Stimulated activated CD4-positive, alpha-beta T cell treated with anti-CD3 and anti-CD28 coated beads, Interleukin-12 subunit alpha, Interleukin-12 subunit beta, amount 100 ng/mL, for 48 hours (primary cell): ENCODE measurements at places on chromosomes 5 and 9.

DNA sequence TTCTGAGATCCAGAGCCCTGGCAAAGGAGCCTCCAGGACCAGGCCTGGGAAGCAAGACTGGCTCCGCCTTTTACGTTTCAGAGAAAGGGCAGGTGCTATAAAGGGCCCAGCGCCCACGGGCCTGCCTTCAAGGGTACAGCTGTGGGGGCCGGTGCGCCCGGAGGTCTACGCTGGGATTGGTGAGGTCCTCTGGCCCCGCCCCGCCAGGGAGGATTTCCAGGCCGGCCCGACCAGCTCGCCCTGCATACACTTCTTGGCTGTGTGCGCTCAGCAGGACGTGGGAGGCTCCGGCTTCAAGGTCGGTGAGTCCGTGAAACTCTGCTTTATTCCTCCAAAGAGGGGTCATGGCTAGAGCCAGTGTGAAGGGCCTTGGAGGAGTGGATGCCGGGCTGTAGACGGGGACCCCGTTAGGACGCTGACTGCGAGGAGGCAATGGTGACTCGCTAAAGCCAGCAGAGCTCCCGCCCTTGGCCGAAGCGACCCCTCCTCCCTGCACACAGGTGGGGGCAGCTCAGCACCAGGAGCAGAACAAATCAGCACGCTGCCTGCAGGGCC, at the start of gene CKMT2:
CKMT2 (plus strand) TSS at position 243 of the 555 bp plus-strand sequence. CDS start 17,811 bp downstream, outside the sequence.
- no peak for DNase-seq

DNA sequence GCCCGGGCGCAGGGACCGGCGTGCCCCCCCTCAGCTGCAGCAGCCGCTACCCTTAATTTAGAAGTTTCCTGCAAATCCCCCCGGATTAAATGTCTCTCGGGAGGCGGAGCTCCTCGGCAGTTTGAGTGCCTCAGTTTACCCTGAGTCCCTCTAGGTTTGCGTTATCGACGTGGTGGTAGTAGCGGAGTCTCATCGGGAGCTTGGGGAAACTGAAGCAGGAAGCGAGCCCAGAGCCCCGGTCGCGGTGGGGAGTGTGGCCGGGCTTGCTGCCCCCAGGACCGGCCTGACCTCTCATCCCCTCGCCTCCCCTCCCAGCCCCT, 529 bp upstream of the TPM2 start:
- no peak for DNase-seq

DNA sequence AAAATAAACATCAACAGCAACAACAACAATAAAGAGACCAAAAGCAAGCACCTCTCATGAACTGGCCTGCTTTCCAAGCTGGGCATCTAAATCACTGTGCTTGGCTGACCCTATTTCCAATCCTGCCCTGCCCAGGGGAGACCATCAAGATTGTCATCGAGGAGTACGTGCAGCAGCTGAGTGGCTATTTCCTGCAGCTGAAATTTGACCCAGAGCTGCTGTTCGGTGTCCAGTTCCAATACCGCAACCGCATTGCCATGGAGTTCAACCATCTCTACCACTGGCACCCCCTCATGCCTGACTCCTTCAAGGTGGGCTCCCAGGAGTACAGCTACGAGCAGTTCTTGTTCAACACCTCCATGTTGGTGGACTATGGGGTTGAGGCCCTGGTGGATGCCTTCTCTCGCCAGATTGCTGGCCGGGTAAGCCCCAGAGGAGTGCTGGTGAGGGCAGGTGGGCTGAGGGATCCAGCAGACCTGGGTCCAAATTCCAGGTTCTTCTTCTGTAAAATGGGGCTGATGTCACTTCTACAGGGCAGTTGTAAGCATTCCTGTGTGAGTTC, 15.6 kb downstream of the PTGS1 start:
- DNase-seq, result no peak

DNA sequence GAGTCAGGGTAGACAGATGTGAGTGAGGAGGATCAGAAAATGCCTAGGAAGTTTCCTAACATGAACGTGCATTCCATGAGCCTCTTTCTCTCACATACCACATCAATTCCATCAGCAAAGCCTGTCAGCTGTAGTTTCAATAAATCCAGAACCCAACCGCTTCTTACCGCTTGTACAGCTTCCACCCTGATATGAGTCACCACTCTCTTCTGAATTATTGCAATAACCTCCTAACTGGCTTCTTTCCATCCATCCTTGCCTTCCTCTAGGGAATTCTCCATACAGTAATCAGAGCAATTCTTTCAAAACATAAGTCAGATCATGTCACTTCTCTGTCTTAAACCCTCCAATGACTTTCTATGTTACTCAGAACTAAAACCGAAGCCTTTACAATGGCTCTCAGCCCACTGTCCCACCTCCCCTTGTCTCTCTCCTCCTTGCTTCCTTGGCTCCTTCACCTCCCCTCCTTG, 8.1 kb upstream of the RAD23B start:
- DNase-seq, result no peak

- no peak for DNase-seq
Measured at GRCh38 chr9:136075134-136075841, 19.8 kb downstream of the NACC2 start.

DNA sequence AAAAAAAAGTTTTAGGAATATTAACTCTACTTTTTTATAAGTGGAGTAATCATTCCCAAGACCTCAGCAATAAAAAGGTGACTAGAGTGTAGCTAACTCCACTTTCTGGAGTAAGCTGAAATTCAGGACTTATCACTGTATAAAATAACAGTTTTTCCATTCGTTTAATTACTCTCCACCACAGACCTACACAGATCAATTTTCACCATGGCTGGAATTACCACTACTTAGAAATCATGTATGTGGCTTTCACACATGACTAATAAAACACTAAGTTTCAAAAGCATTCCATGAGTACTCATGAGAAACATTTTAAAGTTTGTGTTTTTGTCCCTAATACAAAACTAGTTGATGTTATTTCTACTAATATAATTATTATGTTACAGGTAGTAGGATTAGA, 9.9 kb downstream of the PLPP1 start:
- no peak for DNase-seq

DNA sequence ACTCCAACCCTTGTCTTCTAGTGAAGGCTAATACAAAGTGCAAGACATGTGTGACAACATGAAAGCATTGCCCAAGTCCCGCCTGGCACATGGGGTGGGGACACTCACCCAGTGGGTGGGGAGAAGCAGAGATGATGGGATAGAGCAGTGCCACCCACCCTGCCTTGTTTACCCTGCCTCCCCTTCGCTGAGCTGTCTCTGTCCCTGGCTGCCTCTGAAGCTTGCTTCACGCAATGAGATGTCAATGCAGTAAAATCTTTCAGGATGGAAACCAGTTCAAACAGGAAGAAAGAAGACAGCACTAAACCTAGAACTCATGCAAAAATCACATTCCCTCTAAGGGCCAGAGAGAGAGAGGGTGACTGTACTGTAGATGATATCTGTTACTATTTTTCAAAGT, 148.0 kb downstream of the INSYN2B start:
- no peak for DNase-seq

GRCh38 chr5:146698651-146699050, 179.9 kb downstream of the PPP2R2B start:
- DNase-seq, result no peak

- no peak for DNase-seq
Measured at GRCh38 chr9:136858452-136858843, 6.3 kb downstream of the MAMDC4 start.

DNA sequence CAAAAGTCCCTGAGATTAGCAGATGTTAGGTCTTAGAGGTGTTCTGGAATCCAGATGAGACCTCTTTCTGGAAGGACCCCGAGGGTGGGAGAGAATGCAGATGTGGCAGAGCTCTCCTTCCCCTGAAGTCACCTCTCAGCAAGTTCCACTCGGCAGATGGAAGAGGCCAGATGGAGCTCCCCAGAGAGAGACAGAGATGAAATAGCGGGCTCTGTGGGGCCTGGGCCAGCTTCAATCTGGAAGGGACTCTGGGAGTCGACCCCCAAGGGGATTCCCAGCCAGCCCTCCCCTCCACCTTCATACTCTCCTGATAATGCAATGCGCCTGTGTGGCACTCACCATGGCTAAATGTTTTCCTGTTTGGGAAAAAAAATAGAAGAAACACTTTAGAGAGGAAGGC, 60.2 kb downstream of the WNK2 start:
- no peak for DNase-seq

- DNase-seq, result peak; percentile 29
Measured at GRCh38 chr9:113155911-113156588, 5.2 kb downstream of the SLC31A2 start.

DNA sequence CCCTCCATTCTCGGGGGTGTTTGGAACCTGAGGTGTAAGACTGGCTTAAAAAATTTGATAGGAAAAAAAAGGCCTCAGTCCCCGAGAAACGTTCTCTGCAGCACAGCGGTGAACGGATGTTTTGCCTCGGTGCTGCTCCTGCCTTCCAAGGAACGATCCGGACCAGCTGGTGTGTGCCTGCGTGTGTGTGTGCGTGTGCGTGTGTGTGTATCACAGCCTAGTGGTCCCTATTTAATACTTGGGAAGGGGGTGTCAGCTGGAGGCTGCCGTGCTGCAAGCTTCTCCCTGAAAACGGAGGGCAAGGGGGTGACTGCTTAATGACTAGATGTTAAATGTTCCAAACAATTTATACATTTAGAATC, 76.9 kb downstream of the LHX2 start:
- no peak for DNase-seq

- no peak for DNase-seq
Measured at GRCh38 chr5:76794871-76795270, 24.0 kb upstream of the F2RL1 start.

GRCh38 chr5:172901012-172901780, 58.0 kb upstream of the RPL26L1 start:
- DNase-seq, result no peak

DNA sequence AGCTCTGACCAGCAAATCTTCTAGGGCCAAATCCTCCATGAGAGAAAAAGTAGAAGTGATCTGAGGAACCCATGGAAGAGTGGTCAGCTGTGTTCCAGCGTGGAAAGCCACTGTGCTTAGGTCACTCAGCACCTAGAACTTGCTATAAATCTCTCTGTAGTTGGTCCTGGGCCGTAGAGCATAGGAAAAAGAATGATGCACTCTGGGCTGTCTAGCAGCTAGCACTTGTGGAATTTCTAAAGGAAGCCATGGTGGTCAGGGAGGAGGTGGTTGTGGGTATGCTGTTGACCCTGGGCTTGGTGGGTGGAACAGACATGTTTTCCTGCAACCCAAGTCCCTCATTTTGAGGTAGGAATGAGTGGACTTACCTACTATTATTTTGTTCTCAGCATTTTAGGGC, 48.1 kb downstream of the GGTA1 start:
- no peak for DNase-seq

GRCh38 chr9:125524583-125525355, 182.2 kb downstream of the MAPKAP1 start:
- no peak for DNase-seq

DNA sequence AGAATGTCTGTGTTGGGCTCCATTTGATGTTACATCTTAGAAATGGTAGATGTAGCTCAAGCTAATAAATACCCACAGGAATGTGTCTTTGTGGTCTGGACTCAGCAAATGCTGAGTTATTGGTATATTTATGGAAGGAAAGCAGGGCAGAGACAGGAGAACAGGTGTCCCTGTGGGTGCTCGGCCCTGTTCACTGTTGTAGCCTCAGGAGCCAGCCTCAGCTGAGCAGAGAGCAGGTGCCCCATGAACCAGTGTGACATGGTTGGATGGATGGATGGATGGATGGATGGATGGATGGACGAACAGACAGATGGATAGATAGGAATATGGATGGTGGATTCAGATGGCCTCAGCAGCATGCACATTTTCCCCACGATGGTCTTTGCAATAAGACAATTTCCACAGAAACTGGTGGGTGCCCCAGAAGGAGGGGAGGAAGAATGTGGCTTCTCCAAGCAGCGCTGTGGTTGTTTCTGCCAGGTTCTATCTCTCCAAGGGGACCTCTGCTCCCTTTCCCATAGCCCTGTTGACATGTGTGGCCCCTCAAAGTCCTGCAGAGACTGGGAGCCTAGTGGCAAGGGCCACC, 8.2 kb upstream of the IRF1 start:
- no peak for DNase-seq

- no peak for DNase-seq
Measured at GRCh38 chr9:73451003-73451402, 299.3 kb downstream of the ANXA1 start.

DNA sequence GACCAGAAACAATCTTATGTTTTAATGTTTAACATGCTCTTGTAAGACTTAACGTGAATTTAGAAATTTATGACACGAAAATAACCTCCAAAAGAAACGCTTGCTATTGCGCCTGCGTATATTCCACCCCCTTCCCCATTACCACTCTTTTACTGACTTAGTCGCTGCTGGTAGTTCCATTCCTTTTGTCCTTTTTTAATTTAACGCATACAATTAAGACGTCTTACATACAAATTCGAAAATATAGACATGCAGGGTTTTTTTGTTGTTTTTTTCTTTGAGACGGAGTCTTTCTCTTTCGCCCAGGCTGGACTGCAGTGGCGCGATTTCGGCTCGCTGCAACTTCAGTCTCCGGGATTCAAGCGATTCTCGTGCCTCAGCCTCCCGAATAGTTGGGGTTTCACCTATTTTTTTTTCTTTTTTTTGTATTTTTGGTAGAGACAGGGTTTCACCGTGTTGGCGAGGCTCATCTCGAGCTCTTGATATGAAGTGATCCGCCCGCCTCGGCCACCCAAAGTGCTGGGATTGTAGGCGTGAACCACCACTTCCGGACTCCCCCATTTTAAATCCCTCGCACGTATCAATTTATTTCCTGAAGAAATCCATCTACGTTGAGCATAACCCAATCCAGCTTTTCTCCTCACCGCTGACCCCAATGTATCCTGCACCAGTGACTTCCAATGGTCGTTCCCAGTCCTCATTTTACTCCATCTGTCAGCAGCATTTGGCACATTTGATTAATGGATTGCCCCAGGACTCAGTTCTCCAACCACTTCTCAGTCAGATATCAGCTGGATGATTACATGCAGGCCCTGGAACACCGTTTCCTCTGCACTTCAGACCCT, 684 bp upstream of the MED7 start:
- DNase-seq, result no peak

- DNase-seq, result no peak
Measured at GRCh38 chr9:38046661-38047300, 22.2 kb downstream of the SHB start.

DNA sequence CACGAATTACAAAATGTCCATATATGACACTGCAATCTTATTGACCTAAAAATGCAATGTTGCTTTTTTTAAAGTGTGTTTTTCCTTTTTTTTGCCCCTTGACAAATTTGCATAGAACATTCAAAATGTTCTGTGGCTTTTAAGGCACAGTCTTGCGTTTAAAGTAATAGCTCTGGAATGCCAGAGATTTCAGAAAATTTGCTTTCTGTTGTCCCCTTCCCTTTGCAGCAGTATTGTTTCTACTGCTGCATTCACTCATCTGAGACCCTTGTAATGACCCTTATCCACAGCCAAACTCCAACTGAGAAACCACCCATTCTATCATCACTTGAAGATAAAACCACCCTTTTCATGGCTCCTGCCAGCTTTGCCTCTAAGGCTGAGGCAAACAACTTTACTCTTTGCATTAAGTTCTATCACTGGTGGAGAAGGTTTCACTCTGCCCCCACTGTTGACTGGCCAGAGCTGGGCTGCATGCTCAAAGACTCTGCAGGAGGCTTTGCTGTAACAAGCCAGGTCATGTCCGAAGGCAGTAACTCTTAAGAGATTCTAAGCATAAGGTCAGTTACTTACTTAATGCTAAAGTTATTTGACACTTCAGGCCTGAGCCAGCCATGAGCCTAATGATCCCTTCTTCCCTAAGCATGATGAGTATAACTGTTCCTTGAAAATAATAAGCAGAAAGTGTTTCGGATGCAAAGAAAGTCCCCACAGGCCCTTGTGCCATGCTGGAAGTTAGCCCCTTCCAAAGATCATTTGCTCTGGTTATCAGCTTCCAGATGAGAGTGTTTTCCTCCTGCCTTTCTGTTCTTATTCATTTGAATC, 101.9 kb downstream of the CD180 start:
- no peak for DNase-seq

- no peak for DNase-seq
Measured at GRCh38 chr5:137113161-137113560, 386.0 kb downstream of the SPOCK1 start.

GRCh38 chr5:122346897-122347581, 35.0 kb downstream of the SNCAIP start:
- no peak for DNase-seq
